Lower lobe of right lung (tissue), 2 donors: ENCODE measurements at places on chromosomes 1 and 21.
A peak's percentile ranks its signal among the peaks of the same experiment; 100 is the strongest.

GRCh38 chr1:67299296-67299695 is 8.4 kb upstream of the IL12RB2 start:
- no peak overlapping the region for H3K4me3 ChIP-seq
- no peaks in the 10 kb centered on the region for H3K36me3 ChIP-seq
- H3K27me3 ChIP-seq: no peaks in the 10 kb centered on the region
- DNase-seq: no peak
- no peak overlapping the region for H3K27ac ChIP-seq

GRCh38 chr1:14369526-14370213 is 228.8 kb upstream of the KAZN start:
- peaks cover 9% of the 10 kb centered on the region for H3K4me1 ChIP-seq
- DNase-seq: no peak
- no peak overlapping the region for H3K27ac ChIP-seq
- H3K27me3 ChIP-seq: peaks cover 3% of the 10 kb centered on the region
- no peaks in the 10 kb centered on the region for H3K36me3 ChIP-seq

- no peaks in the 10 kb centered on the region for H3K36me3 ChIP-seq
- DNase-seq: no peak
- no peak overlapping the region for H3K27ac ChIP-seq
- H3K4me3 ChIP-seq: no peak overlapping the region
- H3K27me3 ChIP-seq: no peaks in the 10 kb centered on the region
- peaks cover 31% of the 10 kb centered on the region for H3K4me1 ChIP-seq
Measured at GRCh38 chr1:100130552-100131077, 2.1 kb downstream of the SASS6 start.

DNA sequence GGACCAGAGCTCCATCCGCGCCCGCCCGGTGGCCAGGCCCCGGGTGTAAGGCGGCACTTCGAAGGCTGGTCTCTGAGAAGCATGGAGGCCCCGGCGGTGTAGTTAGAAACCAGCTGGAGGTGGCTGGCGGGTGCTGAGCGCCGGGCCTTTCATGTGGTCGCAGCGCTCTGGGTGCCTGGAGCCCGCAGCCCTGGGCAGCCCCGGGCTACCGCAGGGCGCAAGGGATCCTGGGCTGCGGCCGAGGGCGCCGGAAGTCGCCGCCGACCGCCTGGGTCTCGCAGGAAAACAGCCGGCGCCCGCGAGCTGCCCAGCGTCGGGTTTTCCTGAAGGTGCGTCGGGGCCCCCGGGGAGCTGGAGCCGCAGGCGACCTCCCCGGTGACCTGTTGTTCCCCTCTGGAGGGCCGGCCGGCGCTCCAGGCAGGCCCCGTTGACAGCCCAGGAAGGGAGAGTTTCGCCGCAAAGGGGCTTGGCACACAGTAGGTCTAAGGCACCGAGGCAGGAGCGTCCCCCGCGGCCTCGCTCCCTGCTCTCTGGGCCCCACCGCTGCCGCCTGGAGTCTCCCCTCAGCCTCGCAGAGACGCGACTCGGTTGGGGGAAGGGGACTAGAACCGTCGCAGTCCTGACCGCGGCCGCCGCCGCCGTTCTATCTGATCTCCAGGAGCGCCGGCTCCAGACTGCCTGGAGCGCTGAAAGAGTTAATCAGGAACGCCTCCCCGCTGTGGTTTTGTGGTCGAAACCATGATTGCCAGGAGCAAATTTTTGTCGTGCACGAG is 2.7 kb downstream of the GRHL3 start:
- peaks cover 32% of the 10 kb centered on the region for H3K27me3 ChIP-seq
- H3K4me1 ChIP-seq: peaks cover 29% of the 10 kb centered on the region
- peak overlapping the region; percentile 58 for H3K4me3 ChIP-seq
- H3K36me3 ChIP-seq: no peaks in the 10 kb centered on the region

GRCh38 chr1:27678747-27679146 is 6.8 kb upstream of the IFI6 start:
- no peak for DNase-seq
- H3K4me1 ChIP-seq: no peaks in the 10 kb centered on the region
- no peaks in the 10 kb centered on the region for H3K27me3 ChIP-seq
- H3K36me3 ChIP-seq: no peaks in the 10 kb centered on the region

GRCh38 chr21:36860736-36861594 is 105.5 kb downstream of the HLCS start:
- H3K36me3 ChIP-seq: no peaks in the 10 kb centered on the region
- no peak overlapping the region for H3K4me3 ChIP-seq
- DNase-seq: no peak

GRCh38 chr1:201229771-201230635 is 39.4 kb downstream of the IGFN1 start:
- H3K4me3 ChIP-seq: no peak overlapping the region
- H3K27me3 ChIP-seq: no peaks in the 10 kb centered on the region

- no peak for DNase-seq
- H3K27me3 ChIP-seq: no peaks in the 10 kb centered on the region
- peaks cover 7% of the 10 kb centered on the region for H3K4me1 ChIP-seq
- no peak overlapping the region for H3K27ac ChIP-seq
- no peak overlapping the region for H3K4me3 ChIP-seq
Measured at GRCh38 chr1:234582681-234583301, 27.2 kb downstream of the IRF2BP2 start.

GRCh38 chr1:65687428-65688214 is 105.1 kb upstream of the PDE4B start:
- H3K36me3 ChIP-seq: no peaks in the 10 kb centered on the region
- no peaks in the 10 kb centered on the region for H3K27me3 ChIP-seq
- H3K27ac ChIP-seq: no peak overlapping the region

- H3K4me3 ChIP-seq: no peak overlapping the region
- peaks cover 24% of the 10 kb centered on the region for H3K36me3 ChIP-seq
Measured at GRCh38 chr1:183578856-183579255, 11.4 kb downstream of the NCF2 start.

DNA sequence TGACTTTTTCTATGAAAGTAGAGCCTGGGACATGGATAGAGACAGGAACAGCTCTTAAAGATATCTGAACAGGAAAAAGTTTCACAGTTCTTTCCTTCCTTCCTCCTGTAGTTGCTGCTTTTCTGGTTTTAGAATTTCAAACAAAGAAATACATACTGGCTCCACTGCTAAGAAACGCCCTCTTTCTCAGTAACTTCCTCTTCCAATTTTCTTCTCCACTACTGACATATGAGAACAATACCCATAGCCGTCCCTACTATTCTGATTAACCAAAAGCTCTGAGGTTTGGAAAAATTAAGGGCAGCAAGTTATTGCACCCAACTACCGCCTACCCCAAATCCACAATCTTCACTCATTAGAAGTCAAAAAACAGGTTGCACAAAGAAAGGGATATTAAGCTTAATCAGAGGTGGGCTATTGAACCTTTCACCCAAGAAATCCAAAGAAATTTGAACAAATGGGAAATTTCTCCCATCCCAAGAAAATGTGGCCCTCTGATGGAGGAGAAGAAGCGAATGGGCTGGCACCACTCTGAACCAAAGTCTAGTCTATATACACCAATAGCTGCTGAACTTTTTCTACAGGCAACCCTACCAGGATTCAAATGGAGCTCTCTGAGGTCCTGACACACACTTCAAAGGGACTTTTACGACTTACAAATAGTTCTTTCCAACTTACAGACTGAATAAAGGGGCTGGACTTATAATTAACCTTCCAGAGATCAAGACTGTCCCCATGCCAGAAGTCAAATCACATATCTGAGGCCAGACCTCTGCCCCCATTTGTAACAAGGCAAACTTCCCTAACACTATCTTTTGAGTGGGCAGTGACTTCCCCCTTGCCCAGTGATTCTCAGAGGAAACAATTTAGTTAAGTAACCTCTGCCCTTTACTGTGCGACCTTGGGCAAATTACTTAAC is 1.7 kb downstream of the WASF2 start:
- no peaks in the 10 kb centered on the region for H3K36me3 ChIP-seq
- DNase-seq: no peak
- no peaks in the 10 kb centered on the region for H3K27me3 ChIP-seq
- H3K4me3 ChIP-seq: peak overlapping the region; percentile 96

DNA sequence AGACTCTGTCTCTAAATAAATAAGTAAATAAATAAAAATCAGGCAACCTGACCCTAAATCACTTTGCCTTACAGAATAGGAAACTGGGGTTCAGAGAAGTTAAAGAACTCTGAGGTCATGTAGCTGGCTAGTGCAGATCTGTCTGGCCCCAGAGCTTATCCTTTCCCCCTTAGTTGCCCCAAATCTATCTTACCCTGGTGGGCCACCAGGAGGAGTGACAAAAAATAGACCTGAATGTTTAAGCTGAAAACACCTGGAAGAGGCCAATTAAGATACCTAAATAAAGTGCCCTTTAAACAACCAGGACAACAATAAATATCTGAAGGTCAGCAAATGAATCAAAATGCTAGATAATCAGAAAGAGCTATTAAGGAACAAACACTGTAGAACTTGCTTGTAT is 59.7 kb downstream of the TEX35 start:
- H3K27ac ChIP-seq: no peak overlapping the region
- H3K36me3 ChIP-seq: no peaks in the 10 kb centered on the region
- no peaks in the 10 kb centered on the region for H3K27me3 ChIP-seq
- no peak for DNase-seq
- H3K4me3 ChIP-seq: no peak overlapping the region
- no peaks in the 10 kb centered on the region for H3K4me1 ChIP-seq

GRCh38 chr1:185561629-185562028 is 172.6 kb upstream of the HMCN1 start:
- H3K4me1 ChIP-seq: peaks cover 8% of the 10 kb centered on the region
- DNase-seq: no peak
- no peak overlapping the region for H3K27ac ChIP-seq
- H3K27me3 ChIP-seq: no peaks in the 10 kb centered on the region
- H3K36me3 ChIP-seq: no peaks in the 10 kb centered on the region
- no peak overlapping the region for H3K4me3 ChIP-seq

DNA sequence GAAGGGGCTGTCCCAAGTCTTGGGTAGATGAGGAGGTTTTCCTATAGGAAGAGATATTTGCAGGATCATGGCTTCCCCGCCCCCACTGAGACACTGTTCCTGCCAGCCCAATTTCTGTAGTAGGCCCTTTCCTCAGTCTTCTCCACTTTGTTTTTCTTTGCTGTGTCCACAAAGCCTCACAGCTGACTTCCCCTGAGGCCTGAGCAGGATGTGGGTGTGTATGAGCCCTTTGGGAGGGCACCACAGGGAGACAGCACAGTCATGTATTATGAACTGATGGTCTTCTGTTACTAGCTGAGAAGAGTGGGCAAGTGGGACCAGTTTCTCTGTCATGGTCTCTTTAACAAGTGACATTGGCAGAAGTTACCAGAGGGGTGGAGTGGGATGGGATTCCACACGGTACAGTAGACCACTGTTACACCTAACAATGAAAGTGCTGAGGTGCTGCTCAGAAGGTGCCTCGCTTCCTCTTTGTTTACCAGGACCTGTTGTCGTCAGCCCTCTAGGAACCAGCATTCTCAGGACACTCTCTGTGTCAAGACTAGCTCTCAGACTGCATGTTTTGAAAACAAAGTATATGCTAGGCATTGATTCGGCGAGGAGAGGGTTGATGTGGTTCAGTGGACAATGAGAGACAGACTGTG is 253.8 kb upstream of the HOOK1 start:
- no peak overlapping the region for H3K27ac ChIP-seq
- no peak overlapping the region for H3K4me3 ChIP-seq
- H3K36me3 ChIP-seq: no peaks in the 10 kb centered on the region
- H3K27me3 ChIP-seq: no peaks in the 10 kb centered on the region
- no peak for DNase-seq
- no peaks in the 10 kb centered on the region for H3K4me1 ChIP-seq
